Mammary epithelial cell (primary cell): ENCODE measurements at places on chromosomes 5 and 9. TPM values are rescaled to one million over a fixed set of nuclear protein-coding genes. Genes with fewer than 3 reads are reported as not detected.
A peak's percentile ranks its signal among the peaks of the same experiment; 100 is the strongest.

DNA sequence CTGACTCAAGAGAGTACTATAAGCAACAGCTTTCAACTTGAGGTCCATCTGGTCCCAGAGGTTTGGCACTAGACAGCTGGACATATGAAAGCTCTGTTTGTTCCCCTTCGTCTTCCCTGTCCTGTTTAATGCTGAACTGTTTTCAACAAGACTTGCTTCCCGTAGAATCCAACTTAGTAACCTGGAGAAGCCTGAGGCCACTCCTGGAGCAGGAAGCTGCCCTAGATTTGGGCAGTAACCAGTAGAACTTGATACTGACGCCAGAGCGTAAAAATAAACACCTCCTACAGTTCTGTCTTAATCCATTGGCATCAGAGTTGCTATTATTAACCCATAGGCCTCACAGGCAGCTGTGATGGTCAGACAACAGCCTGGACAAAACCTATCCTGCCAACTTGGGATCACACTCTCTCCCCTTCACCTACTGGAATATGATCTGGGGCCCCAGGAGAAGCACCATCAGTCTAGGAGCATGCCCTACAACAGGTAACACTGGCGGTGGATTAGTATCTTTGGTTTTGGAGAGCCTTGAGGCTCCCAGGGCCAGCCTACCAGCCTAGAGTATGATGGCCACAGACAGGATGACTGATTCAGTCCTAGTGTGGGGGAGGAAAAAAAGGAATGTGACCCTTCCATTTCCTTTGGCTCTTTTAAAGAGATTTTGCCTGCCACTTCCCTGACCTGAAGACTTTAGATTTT lies 29.2 kb downstream of the RUSC2 start:
- DNase-seq, result peak; percentile 28

DNA sequence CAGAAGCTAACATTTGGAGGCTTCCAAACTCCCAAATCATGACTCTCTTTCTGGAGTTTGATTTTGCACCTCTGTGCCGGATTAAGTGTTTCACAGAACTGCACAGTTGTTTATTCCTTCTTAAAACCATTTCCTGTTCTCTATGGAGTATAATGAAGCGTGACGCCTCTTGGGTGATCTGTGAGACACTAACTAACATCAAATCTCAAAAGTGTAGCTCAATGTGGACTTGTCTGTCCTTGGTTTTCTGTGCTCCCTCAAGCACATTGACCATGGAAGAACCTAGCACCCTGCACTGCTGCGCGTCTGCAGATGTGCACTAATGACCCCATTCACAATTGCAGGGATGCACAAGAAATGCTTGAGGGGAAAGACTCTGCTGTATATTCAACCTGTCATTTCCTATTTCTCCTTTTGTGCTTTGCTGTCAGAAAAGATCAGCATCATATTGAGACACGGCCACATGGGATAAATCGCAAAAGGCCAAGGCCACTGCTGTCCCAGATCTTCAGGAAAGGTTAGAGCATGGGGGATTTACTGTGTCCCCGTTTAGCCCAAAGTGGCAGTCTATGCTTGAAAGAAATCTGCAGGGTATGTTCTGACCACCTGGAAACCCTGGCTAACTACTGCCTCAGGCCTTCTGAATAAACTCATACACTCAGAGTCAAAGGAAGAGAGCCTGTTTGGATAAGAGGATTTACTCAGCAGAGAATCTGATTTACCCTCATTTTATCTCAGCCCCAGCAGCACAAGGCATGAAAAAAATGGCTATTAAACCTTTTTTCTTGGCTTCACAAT lies 109.6 kb downstream of the BAAT start:
- DNase-seq, result no peak

Gene TAF11L9
- polyA plus RNA-seq, result not detected

Gene ECM2
- 0.56 TPM for polyA plus RNA-seq

Gene SLC36A3
- polyA plus RNA-seq, result not detected
